ENCODE measurements at places on chromosomes 12 and 14.
A peak's percentile ranks its signal among the peaks of the same experiment; 100 is the strongest.

DNA sequence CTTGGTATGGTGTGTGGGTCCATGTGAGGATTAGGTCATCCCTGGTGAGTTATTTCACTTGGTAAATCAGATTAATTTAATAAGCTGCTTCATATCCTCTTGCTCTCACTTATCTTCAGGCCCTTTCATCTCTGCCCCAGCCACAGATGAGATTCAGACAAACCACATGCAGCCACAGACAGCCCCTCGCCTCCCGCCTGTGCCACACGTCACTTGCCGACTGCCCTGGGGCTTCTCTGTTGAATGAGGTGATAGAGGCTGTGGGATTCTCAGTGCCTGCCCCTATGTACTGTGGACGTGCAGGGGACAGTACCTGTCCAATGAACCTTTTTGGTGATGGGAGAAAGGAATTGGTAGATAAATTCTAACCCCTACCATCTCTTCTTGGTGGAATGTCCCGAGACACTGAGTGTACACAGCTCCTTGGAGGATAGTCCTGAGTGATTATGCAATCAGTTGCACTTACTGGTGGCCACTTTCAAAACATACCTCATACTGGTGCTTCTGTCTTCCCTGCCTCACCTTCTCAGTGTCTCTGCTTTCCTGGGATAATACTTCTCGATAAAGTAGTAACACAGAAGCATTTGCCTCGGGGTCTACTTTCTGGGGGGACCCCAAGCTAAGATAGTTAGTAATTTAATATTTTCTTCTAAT lies 248.7 kb downstream of the TTC6 start:
- no peak for DNase-seq

DNA sequence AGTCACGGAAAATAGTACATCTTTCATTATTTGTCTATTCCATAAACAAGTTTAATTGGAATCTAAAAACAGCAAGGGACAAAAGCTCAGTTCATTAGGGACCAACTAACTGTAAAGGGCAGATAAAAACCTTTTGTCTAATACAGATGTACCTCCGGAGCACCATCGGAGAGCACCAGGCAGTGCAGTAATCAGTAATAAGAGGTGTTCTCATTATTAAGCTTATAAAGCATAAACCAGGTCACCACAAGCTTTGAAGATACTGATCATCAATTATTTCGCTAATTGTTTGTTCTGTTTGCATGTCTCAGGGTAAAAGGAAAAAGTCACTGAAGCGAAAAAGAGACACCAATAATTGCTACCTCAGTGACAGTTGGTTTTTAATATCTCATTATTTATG lies 207.3 kb upstream of the PRKD1 start:
- no peak for DNase-seq

GRCh38 chr12:12244341-12244740 lies 22.5 kb downstream of the LRP6 start:
- DNase-seq = no peak

- no peak for DNase-seq
Observed at GRCh38 chr14:90788031-90788430, 28.2 kb downstream of the TTC7B start.

DNA sequence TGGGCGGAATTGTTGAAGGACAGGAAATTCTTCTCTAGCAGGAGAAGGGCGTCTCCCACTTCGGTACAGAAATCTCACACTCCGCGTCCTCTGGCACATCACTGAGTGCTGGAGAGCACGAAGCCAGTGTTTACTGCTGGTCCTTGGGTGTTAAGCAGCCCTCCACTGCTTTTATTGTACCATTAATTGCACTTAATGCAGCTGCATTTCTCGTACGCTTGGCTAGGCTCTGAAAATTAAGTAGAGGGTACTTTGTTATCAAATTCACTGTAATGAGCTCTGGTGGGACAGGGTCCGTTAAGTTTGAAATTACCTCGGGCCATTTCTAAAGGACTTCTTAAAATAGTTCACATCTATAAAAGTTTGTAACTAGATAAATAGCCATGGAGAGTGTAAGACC lies 411.2 kb downstream of the NPAS3 start:
- no peak for DNase-seq

- no peak for DNase-seq
Observed at GRCh38 chr14:74826574-74826973, 49.4 kb downstream of the PROX2 start.

- DNase-seq = no peak
Observed at GRCh38 chr12:90999527-90999926, 5.2 kb downstream of the EPYC start.

GRCh38 chr12:8088574-8088973 lies 6.5 kb downstream of the NECAP1 start:
- peak; percentile 22 for DNase-seq

- no peak for DNase-seq
Observed at GRCh38 chr14:89182326-89182725, 234.7 kb downstream of the FOXN3 start.

- no peak for DNase-seq
Observed at GRCh38 chr12:4630262-4630661, 18.6 kb downstream of the AKAP3 start.

GRCh38 chr12:2862876-2863275 lies 6.0 kb upstream of the TEX52 start:
- no peak for DNase-seq

DNA sequence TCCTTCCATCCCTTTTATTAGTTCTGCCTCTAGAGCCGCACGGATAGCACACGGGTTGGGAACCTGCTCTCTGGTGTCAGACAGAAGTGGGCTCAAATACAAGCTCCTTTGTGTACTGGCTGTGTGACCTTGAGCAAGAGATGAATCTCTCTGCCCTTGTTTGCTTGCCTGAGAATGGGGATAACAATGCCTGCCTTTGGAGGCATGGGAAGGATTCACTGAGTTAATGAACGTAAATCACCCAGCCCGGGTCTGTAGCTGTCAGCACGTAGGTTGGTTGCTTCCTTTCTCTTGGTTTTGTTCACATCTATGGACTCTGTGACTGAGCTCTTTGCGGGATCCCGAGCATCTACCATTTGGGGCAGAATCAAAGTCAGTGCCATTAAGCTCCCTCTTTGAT lies 79.3 kb upstream of the NRXN3 start:
- no peak for DNase-seq

DNA sequence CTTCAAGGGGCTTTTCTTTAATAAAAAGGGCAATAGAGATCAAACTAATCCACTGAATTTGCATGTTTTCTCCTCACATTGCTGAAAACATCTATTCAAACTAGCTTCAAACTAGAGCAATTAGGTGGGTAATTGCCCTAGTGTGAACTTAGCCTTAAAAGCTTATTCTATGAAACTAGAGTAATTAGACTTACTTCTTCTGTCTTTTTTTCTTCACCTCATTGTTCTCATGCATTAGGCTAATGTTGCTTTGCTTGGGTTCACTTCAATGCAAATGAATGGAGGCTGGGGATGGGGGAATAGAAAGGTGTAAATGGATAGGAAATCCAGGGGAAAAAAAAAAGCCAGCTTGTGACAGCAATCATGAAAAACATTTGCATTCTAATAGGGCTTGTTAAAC lies 414.8 kb upstream of the LMO3 start:
- DNase-seq = no peak

DNA sequence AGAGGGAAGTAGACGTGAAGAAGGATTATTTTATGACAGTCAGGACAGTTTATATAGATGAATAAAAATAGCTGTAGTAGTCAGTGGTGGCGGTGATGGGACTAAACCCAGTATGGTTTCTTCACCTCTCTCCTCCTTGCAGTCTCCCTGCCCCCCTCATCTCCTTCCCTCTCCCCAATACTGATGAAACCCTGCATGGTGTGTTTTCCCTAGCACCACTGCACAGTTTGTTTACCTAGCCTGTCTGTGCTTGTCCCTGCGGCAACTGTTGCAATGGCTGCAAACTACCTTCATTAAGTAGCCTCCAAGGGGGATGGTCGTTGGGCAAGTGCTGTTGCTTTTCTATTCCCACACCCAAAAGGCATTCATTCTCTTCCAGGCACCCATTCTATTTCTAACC lies 14.7 kb downstream of the PCBP2 start:
- DNase-seq = no peak

- no peak for DNase-seq
Observed at GRCh38 chr14:86305058-86305457, 775.1 kb downstream of the FLRT2 start.

DNA sequence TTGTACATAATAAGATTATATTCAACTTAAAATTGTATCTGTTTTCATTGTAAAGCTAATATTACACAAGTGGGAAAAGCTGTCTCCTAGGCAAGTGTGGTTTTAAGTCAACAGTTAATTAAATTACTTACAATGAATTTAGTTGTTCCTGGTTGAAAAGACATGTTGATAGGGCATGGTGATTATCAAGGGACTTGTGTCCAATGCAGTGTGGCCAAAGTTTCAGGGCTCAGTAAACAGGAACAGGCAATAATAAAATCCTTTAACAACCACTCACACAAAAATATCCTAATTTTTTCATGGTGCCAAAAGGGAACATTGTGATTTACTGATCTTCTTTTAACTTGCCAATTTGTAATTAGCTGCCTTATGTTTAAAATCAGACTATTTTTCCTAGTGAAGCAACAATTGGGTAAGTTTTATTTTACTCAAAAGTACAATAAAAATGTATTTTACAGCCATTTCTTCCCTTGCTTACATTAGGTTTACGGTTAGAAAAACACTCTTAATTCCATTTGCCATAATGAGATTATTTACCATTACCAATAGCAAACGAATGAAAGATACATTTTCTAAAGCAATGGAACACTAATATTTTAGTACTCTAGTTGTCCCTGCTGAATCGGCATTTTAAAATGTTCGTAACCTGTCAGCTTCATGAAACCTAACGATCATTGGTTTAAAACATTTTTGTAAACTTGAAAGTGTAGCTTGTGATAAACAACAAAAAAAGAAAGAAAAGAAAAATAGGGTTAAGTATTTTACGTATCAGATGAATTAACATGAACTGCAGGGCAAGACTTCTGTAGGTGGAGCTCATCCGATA lies 1.8 kb upstream of the WNK1 start:
- DNase-seq = no peak

GRCh38 chr14:100107236-100107635 lies 42.0 kb downstream of the EVL start:
- no peak for DNase-seq

DNA sequence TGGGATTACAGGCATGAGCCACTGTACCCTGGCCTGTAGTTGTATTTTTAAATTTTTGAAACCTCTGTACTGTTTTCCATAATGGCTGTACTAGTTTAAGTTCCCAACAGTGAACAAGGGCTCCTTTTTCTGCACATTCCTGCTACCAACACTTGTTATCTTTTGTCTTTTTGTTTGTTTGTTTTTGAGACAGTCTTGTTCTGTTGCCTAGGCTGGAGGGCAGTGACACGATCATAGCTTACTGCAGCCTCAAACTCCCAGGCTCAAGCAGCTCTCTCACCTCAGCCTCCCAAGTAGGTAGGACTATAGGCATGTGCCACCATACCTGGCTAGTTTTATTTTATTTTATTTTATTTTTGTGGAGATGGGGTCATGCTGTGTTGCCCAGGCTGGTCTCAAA lies 23.0 kb downstream of the BRMS1L start:
- DNase-seq = no peak

DNA sequence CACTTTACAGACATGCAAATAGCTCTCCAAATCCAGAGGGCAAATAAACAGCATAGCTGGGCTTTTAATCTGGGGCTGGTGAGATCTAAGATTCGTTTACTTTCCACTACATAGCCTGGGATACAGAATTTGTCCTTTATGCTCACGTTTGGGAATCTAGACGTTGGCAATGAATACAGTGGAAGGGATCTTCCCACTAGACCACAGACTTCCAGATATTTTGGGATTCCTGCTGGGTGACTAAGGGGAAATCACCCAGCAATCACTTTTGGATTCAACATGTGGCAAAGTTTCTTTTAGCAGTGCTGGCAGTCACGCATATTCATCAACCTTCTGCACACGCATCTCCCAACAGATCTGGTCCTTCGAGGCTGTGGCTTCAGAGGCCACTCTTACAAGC lies 23.5 kb downstream of the APPL2 start:
- DNase-seq = no peak

GRCh38 chr14:54529811-54530210 lies 20.1 kb downstream of the CGRRF1 start:
- no peak for DNase-seq

DNA sequence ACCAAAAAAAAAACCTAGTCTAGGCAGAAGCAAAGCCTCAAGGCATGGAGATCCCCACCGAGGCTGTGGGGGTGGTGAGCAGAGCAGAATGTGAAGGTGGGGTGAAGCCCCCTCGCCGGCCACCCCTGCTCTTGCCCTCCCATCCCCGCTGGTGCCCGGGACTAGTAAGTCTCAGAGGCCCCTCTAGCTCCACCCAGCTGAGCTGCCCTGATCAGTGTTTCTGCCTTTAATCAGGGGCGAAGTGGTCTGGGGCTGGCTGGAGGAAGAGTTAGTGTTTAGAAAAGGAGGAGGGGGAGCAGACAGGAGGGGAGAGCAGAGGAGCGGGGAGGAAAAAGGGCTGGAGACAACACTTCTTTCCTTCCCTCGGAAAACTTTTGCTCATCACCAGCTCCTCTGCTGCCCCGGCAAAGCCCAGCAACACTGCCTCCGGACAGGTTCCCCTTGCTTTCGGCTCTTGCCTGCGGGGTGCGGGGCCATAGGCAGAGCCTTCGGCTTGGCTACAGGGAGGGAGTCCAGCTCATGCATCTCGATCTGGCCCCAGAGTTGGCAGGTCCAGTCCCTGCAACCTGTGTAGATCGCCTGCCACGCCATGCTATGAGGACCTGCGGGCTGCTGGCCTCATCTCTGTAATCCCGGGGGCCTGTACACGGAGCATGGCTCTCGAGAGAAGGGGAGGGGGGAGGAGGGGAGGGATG lies 3.4 kb upstream of the DLK1 start:
- no peak for DNase-seq

- DNase-seq = no peak
Observed at GRCh38 chr12:83179999-83180398, 493.3 kb downstream of the TMTC2 start.

DNA sequence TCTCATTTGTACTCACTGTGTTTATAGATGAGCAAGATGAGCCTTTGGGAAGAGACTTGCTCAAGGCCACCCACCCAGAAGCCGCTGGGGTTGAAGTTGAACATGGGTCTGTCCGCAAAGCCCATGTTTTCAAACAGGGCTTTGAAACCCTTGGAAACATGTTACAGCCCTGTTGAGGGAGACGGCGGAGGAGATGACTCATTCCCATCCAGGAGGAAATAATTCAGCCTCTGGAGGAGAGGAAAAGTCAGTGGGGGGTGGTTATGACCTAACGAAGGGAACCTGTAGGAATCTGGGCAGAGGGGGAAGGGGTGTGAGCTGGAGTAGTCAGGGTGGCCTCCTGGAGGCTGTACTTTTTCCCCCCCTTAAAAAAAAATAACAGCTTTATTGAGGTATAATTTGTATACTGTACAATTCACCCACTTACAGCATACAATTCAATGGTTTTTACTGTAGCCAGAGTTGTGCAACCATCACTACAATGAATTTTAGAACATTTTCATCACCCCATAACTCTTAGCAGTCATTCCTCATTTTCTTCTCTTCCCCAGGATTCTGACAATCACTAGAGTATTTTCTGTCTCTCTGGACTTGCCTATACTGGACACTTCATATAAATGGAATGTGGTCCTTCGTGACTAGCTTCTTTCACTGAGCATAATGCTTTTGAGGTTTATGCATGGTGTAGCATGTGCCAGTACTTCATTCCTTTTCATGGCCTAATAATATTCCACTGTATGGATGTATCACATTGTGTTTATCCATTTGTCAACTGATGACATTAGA lies 1.9 kb upstream of the RIN3 start:
- DNase-seq = no peak
